DMS53 (cell line): ENCODE measurements at places on chromosomes 12 and 14.

- no peak for DNase-seq
These were observed 10.0 kb upstream of the CNIH1 start for GRCh38 chr14:54451121-54451601.

DNA sequence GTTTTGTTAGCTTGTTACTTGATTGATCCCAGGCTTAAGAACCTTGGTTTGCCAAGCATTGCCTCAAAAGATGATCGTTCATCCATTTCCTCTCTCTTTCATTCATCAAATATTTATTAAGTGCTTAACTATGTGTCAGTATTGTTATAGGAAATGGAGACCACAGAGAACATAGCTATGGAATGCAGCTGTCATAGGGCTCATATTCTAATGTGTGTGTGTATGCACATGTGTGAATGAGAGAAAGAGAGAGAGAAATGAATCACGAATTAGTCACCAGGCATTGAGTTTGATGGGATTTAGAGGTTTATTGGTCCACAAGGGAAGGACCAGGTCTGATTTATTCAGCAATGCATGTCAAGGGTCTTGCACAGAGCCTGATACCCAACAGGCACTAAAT is 71.0 kb upstream of the FBXO21 start:
- DNase-seq: peak; percentile 62

DNA sequence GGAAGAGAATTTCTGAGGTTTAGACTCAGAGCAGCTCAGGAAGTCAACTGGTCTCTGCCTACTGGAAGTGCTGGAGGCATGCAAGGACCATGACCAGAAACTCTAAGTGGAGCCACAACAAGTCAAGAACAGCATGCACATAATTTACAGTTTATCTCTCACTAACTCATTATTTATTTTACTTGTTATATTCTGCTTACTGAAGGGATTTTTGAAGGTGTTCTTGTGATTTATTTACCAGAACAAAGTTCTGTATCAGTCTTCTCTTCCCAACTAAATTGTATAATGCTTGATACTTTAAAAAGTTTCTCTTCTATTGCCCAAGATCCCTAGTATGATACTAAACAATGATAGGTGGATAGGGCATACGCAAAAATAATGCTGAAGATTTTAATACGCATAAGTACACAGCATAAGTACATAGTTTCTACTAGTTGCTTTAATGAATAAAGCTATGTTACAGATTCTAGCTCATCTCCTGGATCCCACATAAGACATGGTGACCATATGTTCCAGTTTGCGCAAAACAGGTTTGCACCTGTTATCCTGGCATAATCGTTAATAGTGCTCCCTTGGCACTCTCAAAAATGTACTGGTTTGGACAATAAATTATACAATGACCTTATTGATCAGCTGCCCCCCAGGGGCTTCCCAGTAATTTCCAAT is 11.6 kb upstream of the SPTB start:
- no peak for DNase-seq

DNA sequence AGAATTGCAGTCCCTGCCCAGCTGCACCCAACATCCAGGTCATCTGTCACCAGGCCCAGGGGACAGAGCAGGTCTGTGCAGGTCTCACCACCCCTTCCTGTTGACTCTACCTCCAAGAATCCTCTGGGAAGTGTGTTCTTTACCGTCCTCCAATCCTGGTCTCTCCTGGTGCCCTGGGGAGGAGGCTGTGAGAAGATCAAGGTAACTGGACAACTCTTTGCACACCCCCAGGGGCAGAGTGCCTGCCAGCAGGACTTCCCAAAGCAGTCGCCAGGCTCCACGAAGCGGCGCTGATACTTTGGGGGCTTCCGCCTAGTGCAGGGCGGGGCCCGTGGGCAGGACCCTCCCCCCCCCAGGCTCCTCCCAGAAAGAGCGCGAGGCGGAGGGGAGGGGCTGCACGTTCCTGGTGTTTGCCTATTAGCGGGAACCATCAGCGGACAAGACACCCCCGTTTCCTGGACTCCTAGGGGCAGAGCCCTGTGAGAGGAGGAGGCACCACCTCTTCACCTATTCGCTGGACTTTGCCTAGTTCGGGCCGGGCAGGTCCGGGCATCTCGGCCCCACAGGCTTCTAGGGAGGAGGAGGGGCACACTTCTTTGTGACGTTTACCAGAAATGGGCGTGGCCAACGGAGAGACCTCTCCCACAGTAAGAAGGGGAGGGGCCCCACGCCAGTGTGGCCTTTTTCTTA is 918.0 kb downstream of the AACS start:
- no peak for DNase-seq

- DNase-seq: peak; percentile 11
These were observed 859.8 kb downstream of the FSCB start for GRCh38 chr14:43647302-43647701.

DNA sequence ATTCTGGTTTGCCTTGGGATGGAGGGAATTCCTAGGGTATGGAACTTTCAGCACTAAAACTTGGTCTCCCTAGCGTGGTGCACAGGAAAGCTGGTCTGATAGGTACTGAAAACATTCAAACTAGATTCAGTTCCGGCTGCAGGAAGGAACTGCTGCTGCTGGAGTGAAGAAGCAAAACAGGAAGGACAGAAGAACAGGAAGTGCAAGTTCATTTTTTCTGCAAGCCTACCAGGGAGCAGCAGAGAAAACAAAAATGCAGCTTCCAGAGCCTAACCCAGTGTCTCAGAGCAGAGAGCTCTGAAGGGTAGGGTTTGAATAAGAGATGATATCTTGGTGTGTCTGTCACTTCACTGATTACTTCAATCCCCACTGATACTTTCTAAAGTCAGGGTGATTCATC is 165.2 kb downstream of the VRK1 start:
- DNase-seq: no peak

- no peak for DNase-seq
These were observed 24.1 kb downstream of the TTC8 start for GRCh38 chr14:88848571-88848970.

DNA sequence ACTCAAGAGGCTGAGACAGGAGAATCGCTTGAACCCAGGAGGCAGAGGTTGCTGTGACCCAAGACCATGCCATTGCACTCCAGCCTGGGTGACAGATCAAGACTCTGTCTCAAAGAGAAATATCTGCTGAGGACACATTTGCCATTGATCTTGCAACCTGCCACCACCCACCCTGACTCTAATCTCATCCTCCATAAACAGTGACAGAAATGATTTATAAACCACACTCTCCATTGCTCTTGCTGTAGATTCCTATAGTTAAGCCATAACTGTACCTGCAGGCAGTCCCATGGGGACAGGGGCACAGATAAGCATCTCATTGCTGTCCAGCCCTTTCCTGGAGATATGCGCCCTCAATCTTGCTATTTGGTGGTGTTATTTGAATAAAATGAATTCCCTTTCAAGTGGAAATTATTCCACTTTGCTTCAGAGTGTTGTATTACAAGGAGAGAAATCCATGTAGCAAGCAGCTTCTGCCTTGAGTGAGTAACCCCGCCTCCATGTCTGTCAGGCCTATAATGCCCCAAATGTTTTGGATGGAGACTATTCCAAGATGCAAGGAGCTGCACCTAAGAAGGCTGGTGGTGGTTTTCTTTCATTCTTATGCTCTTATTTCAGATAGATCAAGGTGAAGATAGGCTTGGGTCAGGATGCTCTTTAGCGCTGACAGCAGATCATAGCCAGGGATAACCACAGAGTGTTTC is 3.0 kb upstream of the ZDHHC22 start:
- DNase-seq: no peak

GRCh38 chr12:49539406-49540228 is 787 bp downstream of the KCNH3 start:
- DNase-seq: no peak

DNA sequence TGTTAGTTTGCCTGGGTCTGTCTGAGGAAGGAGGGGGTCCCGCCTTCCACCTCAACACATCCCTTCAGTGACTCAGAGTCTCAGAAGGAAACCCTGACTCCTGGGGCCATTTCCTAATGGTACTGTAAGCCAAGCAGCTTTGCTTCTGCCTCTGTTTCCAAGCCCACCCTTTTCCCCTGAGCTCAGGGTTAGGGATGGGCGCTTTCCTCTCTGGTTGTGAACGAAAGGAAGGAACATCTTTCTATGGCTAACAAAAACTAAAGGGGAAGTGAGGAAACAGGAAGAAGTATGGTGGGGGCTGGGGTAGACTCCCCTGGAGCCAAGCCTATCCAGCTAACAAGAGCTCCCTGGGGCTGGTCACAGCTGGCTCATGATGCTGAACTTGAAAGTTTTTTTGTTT is 11.6 kb upstream of the UNC119B start:
- DNase-seq: no peak

- DNase-seq: peak; percentile 42
These were observed 56.7 kb downstream of the MSRB3 start for GRCh38 chr12:65335021-65335714.

DNA sequence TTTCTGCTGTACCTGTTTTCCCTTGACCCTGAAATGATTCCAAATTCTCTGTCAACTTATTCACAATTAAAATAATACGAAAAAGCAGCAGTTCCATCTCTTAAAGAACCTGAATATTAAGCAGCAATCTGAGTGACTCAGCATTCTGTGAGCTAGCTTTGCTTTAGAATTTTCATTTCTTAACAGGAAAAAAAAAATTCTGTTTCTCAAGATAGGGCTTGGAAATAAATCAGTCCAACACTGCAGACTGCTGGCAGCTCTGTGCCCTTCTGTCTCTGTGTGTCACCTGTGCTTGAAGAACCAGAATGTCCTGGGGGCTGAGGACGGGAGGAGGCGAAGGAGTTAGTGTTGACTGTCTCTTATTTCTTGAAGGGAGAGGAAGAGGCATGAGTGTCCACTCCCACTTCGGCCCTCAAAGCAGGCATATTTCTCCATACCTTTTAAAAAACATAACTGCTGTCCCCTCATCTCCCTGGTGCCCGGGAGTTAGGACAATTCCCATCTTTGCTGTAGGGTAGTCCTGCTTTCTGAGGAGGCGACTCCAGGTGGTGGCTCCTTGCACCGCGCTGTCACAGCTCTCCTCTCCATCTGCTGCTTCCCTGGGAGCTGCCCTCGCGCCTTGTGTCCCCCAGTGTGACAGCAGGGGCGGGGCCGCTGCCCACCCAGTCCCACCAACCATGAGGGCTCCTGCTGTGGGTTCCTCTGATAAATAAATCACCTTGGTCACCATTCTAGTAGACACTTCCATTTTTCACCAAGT is 203.1 kb downstream of the CALM1 start:
- peak; percentile 39 for DNase-seq

GRCh38 chr12:12721814-12722434 is 4.8 kb downstream of the CDKN1B start:
- DNase-seq: peak; percentile 61

DNA sequence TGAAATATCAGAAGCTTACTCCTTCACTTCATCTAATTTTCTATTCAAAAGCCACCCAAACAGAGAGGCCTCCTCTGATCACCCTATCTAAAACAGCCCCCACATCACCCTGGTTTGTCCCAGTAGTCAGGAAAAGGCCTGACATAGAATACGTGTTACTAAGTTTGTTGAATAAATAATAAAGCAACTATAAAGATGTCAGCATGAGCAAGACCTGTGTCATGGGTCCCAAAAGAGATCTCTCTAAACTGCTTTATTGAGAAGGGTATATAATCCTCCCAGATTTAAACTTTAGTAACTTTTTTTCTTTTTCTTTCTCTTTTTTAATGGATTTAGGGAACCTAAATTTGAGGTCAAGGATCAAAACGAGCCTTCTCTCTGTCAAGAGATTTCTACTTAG is 27.4 kb upstream of the C12orf50 start:
- no peak for DNase-seq

DNA sequence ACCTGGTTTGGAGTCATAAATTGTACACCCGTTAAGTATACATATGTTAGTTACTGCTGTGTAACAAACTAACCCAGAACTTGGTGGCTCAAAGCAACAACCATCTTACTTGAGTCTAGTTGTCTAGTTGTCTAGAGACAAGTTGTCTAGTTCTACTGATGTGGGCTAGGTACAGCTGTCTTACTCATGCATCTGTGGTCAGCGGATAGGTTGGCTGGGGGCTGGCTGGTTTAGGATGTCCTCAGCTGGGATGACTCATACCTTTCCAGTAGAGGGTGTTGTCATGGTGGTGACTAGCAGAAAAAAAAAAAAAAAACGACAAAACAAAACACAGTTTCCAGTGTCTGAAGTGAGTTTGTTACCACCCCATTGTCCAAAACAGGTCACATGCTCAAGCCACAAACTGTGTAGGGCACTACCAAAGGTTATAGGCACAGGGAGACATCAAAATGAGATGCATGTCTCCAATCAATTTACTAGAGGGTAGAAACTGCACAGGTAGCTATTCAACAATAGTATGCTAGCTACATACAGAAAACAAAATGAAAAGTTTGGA is 680.3 kb downstream of the MED13L start:
- peak; percentile 22 for DNase-seq

GRCh38 chr12:52582971-52583456 is 9.4 kb upstream of the KRT74 start:
- DNase-seq: peak; percentile 64

DNA sequence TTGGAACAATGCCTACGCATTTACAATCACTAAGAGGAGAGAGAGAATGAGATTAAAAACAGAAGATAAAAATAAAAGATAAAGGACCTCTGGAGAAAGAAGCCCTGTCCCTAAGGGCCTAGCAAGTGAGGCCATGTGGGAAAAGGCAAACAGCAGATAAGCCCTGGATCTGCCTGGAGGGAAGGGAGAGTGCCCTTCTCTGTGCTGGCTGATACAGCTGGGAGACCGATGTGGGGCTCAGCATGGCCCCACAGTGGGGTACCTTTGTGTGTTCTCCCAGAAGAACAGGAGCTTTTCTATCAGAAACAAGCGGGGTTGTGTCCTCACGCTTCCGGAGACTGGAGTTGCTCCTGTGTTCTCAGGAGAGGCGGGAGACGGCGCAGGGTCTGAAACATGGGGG is 59.9 kb downstream of the TMCC3 start:
- no peak for DNase-seq

DNA sequence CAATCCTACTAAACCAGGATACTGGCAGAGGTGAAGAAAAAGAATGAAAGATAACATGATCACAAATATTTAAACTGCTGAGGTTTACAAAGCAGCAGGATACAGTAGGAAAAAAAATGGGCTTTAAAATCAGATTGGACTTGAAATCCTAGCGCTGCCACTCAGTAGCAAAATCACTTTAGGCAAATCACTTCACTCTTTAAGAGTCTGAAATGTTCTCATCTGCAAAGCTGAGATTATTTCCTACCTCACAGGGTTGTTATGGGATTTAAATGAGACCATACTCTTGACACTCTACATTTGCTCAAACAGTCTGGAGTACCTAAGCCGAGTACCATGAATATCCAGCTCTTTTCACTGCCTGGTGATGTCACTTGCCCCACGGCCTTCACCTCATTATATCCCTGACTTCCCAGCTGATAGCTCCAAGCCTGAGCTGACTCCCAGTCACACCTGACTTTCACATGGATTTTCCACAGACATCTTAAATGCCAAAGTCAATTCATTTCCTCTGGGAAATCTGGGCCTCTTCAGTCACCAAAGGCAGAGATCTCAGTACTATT is 60.2 kb downstream of the UBR7 start:
- DNase-seq: no peak

GRCh38 chr12:52874573-52875435 is 26.0 kb upstream of the KRT78 start:
- no peak for DNase-seq

GRCh38 chr12:106753526-106753925 is 21.0 kb upstream of the RIC8B start:
- DNase-seq: no peak
